ENCODE measurements at places on chromosomes 12 and 14.

DNA sequence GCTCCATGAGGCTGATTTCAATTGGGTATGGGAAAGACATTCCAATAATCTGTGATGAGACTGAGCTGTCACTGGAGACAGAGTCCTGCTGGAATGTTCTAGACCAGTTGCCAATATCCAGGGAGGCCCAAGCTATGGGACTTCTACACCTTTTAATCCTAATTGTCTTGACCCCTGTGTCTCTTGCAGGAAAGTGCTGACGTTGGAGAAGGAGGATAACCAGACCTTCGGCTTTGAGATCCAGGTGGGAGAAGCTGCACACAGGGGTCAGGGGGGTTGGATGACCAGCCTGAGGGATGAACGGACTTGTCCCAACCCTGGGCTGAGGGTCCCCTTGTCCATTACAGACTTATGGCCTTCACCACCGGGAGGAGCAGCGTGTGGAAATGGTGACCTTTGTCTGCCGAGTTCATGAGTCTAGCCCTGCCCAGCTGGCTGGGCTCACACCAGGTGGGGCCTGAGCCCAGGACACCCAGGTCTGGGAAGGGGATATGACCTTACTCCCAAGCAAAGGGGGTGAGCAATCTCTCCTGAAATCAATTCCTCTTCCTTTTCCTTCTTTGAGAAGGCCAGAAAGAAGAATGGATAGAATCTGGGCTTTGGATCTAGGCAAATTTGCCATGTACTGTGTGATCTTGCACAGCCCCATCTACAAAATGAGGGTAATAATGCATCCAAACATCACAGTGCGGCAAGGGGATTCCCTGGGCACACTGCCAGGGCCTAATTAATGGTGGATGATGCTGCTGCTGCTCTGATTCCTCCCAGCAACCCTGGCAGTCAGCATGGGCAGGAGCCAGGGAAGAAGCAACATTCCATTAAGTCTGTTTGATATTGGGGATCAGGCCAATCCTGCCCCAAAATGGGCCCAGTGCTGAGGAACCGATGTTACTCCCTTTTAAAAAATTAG, 4.2 kb downstream of the TAMALIN start:
- no peak for DNase-seq

DNA sequence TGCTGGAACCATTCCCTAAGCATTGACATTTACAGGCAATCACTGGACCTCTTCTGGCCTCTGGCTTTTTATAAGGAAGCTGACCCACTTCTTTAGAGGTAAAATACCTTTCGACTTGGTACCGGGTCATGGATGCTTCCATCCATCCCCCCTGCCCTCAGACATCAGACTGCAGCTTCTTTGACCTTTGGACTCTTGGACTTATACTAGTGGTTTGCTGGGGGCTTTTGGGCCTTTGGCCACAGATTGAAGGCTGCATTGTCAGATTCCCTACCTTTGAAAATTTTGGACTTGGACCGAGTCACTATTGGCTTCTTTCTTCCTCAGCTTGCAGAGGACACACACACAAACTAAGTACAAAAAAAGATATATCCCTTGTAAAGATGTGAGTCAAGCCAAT, 86.1 kb downstream of the TTC6 start:
- no peak for DNase-seq

- DNase-seq = no peak
Measured at GRCh38 chr14:69672356-69672755, 61.0 kb downstream of the SUSD6 start.

DNA sequence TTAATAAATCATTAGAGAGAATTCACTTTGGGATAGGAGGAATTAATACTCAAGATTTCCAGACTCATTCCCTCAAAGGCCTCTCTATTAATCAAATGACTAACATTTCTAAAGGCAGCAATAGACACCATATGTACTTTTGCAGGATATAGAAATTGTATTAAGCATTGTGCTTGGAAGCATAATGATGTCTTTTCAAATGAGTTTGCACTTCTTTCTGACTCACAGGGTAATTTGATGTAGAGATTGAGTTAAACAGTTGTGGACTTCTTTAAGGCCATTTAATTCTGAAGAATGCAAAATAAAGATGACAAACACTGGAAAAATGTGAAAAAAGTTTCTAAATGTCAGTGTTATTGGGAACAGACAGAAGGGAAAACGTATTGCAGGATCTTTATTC, 63.4 kb upstream of the CSRP2 start:
- no peak for DNase-seq

DNA sequence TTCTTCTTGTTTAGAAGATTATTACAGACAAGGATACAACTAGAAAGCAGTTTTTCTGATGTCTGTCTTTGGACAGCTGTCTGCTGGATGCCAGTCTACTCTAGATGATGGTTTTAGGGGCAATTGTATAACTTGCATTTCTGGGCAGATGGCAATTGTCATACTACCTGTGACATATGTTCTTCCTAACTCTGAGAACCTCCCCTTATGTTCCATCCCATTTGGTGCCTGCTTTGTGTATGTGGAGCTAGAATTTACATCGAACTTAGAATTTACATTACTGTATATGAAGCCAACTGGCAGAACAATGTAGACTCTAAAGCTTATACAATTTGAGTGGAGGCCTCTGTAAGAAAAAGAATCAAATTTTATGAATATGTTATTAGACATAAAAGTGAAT, 430.2 kb upstream of the SEL1L start:
- DNase-seq = no peak

- DNase-seq = no peak
Measured at GRCh38 chr14:57866199-57866705, 360 bp upstream of the SLC35F4 start.

DNA sequence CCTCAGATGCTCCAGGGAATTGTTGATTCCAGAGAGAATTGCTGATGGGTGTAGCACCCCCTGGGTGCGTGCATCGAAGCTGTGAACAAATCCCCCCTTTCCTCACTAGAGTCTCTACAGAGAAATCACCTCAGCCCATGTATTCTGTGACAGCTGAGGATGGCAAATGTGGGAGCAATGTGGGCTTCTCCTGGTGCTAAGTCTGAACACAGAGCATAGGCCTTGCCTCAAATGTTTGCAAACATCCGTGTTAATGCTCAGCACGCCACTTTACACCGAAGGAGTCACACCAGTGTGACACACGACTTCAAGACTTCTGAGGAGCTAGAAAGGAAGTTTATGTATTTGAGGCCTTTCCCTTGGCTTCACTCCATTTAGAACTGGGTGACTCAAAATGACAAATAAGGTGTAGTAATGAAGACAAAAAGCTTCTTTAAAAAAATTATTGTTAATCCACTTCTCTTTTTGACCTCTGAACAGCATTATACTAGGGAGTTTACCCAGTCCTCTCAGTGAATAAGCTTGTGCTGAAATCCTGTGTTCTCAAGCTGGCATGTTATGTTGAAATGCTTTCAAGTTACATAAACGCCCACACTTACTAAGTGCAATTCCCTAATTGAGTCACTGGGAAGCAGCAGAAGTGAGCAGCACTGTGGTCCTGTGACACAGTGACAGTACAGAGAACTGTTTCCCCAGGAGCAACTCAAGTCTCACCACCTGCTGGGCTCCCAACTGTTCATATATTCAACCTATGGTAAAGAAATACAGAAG, 92.9 kb downstream of the FAR2 start:
- no peak for DNase-seq

GRCh38 chr14:75941030-75941429, 40.8 kb downstream of the TGFB3 start:
- no peak for DNase-seq

- DNase-seq = no peak
Measured at GRCh38 chr12:19035536-19035935, 94.0 kb upstream of the PLEKHA5 start.

- DNase-seq = no peak
Measured at GRCh38 chr12:116474899-116475298, 84.3 kb upstream of the MAP1LC3B2 start.

- no peak for DNase-seq
Measured at GRCh38 chr14:72882047-72882446, 11.9 kb downstream of the DPF3 start.

DNA sequence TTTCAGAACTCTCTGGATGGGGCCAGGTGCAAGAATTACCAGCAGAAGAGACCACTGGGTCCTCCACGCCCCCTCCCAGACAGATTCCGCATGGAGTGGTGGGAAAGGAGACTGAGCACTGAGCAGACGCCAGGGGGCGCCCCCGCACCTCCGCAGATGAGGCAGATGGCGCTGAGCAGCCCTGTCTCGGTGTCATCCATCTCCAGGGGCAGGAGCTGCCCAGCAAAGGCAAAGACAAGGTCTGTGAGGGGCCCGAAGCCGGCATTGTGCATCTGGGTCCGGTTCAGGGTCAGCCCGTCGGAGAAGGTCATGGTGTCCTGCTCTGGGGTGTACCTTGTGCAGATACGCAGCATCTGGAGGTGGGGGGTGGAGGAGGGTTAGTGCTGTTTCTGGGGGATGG, 6.3 kb upstream of the ITGB7 start:
- DNase-seq = peak; percentile 73

- DNase-seq = no peak
Measured at GRCh38 chr14:54609576-54609975, 42.6 kb downstream of the SAMD4A start.

- DNase-seq = no peak
Measured at GRCh38 chr12:57782243-57782607, 362 bp upstream of the TSFM start.

GRCh38 chr14:102772781-102773570, 4.3 kb upstream of the TRAF3 start:
- peak; percentile 42 for DNase-seq

DNA sequence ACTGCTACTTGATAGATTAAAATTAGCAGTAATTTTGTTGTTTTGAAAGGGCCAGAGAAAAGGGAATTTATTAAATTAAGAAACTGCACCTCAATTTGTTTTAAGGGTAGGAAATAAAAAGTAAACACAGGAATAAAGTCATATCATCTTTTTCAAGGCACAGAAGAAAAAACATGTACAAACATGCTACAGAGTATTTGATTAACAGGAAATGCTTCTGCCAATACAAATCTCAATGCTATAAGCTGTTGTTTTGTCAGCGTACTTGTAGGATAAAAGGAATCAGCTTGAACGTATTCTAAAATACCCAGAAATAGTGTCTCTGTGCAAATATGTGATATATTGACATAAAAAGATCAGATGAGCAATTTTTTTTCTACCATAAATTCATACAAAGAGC, 474.0 kb upstream of the MGAT4C start:
- DNase-seq = no peak

DNA sequence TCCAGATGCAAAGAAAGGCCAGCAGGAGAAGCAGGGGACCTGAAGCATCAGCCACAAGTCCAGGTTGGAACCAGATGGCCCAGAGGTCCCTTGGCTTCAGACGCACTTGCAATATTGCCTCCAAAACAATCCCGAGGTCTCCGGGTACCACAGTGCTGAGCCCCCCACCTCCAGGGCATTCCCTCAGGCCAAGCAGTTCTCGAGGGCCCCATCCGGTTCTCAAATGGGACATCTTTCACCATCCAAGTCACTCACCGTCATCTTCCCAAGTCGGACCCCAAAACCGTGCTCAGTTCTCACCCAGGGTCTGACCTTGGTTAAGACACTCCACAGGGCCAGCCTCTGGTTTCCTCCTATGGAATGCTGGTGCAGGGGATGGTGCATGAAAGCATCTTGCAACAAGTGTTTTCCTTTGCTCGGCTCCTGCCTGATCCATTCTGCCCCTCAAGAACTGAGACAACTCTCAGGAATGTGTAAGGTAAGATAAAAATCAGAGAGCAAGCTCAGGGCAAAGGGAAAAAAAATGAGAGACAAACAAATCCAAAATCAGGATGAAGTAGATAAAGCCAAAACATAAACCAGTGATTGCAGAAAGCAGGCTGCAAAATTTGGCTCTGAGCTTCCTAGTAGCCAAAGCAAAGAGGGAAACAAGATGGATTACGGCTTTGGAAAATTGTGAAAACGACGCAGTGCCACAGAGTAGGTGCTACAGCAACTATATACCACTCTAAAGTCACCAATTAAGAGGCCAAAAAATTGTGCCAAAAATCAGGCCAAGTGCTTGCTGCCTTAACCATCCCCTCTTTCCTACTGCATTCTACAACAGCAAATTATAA, 8.0 kb downstream of the NCOR2 start:
- DNase-seq = no peak

- DNase-seq = no peak
Measured at GRCh38 chr14:65880507-65880906, 468.0 kb downstream of the FUT8 start.

DNA sequence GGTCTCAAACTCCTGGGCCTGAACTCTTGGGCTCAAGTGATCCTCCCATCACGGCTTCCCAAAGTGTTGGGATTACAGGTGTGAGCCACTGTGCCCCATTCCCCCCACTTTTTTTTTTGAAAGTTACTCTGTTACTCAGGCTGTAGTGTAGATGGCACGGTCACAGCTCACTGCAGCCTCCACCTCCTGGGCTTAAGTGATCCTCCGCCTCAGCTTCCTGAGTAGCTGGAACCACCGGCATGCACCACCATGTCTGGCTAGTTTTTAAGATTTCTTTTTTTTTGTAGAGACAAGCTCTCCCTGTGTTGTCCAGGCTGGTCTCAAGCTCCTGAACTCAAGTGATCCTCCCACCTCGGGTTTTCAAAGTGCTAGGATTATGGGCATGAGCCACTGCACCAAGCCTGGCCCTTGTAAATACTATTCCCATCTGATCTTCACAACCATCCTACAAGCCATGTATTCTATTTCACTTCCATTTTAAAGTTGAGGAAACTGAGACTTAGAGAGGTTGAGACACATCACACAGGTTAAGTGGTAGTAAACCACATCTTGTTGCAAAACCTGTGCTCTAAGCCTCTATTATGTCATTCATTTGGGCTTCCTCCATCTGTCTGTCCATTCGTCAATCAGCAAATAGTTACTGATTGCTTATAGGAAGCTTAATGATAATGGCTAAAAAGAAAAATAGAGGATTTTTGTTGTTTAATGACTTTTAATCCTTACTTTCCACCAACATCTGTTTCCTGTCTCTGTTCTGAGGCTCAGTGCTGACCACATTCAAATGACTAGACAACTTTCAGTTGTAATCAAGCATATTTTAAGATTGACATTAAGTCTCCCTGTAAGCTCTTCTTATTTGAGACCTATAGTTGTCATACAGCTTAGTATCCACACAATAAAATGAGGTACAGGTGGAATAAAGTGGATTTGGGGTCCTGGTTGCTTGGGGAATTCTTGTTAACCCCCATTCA, 9.2 kb downstream of the ASCL4 start:
- no peak for DNase-seq

DNA sequence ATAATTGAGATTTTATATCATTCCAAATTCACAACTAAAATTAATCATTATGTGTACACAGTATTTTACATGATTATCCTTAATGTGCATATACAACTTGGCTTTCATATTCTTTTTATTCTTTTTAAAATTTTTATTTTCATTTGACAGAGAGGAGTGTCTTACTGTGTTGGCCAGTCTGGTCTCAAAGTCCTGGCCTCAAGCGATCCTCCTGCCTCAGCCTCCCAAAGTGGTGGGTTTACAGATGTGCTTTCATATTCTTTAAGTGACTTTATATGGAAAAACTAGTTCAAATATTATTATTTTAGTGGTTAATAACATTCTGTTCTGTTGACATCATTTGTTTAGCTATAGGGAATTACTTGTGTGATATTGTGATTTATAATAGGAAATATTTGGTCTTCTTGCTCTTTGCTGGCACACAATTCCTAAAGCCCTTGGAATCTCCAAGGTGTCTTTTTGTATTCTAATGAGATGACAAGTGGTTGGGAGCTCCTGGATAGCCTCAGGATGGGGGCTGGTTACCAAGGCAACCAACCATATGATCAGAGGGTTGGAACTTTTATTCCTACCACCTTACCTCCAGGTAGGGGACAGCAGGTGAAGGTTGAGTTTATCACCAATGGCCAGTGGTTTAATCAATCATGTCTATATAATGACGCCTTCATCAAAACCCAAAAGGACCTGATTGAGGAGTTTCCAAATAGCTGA, 16.0 kb upstream of the ZNF410 start:
- DNase-seq = no peak

- DNase-seq = no peak
Measured at GRCh38 chr12:91178781-91179180, 3.8 kb downstream of the DCN start.
